SK-N-SH (cell line): ENCODE measurements at places on chromosomes 2 and 18. TPM values are rescaled to one million over a fixed set of nuclear protein-coding genes. Genes with fewer than 3 reads are reported as not detected.

Gene DCC
- 0.20 and 0.34 TPM in 2 replicates for polyA plus RNA-seq

GRCh38 chr2:85470850-85471800 is 52.6 kb downstream of the SH2D6 start:
- DNase-seq, result peak; percentile 42

GRCh38 chr2:121351521-121352318 is 66.7 kb upstream of the TFCP2L1 start:
- DNase-seq, result no peak

DNA sequence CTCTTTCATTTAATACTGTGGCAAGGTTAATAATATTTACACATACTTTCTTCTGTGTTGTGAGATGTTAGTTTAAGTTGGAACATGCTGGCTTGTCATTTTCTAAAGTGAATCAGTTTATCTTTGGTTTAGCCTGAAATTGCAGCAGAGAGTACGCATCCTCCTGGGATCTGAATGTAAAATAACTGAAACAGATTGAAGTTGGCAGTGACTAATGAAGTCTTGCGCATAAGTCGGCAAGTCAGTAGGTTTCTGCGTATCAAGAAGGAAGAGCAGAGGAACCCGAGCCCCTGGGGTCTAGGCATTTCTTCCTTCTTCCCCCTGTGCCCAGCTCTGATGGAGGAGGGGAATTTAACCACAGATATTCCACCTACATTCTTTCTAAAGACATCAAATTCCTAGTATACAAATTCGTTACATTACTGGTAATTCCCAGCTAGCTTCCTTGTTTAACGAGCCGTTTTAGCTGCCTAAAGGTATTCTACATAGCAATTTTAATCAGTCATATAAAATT is 392.1 kb upstream of the RAB12 start:
- DNase-seq, result no peak

- no peak for DNase-seq
Measured at GRCh38 chr2:187393211-187393610, 54.8 kb downstream of the CALCRL start.

DNA sequence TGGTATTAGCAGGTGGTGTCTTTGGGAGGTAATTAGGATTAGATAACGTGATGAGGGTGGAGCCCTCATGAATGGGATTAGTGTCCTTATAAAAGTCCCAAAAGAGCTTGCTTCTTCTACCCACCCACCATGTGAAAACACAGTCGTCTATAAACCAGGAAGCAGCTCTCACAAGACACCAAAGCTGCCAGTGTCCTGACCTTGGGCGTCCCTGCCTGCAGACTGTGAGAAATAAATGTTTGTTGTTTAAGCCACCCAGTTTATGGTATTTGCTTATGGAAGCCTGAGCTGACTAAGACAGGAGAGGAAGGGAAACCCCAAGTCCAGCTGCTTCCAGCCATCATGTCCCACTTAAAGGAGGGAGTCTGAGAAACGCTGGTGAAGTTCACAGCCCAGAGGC is 13.6 kb downstream of the ADI1 start:
- DNase-seq, result no peak

DNA sequence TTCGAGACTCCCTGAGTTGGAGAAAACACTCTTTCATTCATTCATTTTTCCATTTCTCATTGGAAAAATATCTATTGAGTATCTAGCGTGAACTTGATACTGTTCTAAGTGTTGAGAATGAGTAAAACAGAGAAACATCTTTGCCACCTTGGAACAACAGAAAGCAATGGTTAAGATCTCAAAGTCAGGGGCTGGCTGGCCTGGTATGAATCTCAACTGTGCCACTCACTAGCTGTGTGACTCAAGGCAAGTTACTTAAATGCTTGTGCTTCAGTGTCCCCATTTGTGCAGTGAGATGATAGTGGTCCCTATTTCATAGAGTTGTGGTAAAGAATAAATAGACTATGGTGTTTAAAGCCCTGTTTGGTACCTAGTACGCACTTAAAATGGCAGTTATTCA is 415.2 kb downstream of the NBAS start:
- DNase-seq, result no peak

- DNase-seq, result no peak
Measured at GRCh38 chr2:230075988-230076631, 7.4 kb upstream of the SLC16A14 start.
